ENCODE measurements at places on chromosomes 1 and 21.

GRCh38 chr1:204652497-204652896 lies 33.0 kb downstream of the LRRN2 start:
- no peak for DNase-seq

DNA sequence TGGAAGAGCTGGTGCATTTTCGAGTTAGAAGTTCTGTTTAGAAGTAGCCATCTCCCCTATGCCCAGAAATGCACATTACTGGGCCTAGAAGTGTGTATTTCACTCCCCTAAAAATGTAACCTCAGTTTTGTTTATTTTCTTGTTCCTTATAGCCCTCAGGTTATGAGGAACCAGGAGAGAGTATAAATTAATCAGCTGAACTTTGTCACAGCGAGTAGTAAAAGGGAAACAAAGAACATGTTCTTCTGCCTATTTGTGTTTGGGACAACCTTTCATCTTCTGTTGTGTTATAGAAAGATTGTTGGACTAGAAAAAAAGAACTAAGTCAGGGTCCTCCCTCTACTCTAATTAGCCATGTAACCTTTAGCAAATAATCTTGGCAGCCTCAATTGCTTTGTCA lies 160.5 kb upstream of the PDE4B start:
- no peak for DNase-seq

DNA sequence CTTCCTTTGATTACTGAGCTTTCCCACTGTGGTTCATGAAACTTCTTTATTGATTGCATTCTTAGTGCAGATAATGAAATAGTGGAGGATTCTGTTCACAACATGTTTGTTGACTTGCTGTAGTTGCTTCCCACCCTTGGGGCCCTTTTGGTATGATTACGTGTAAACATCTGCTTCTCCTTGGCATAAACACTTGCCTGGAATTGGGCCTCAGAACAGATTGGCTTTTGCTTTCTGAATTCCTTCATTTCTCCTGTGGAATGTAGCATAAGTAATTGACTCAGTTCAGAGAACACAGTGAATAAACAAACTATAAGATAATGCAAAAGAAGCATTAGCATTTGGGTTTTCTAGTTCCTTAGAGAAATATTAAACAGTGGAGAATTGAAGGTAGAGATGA lies 59.5 kb upstream of the LAMC2 start:
- no peak for DNase-seq

DNA sequence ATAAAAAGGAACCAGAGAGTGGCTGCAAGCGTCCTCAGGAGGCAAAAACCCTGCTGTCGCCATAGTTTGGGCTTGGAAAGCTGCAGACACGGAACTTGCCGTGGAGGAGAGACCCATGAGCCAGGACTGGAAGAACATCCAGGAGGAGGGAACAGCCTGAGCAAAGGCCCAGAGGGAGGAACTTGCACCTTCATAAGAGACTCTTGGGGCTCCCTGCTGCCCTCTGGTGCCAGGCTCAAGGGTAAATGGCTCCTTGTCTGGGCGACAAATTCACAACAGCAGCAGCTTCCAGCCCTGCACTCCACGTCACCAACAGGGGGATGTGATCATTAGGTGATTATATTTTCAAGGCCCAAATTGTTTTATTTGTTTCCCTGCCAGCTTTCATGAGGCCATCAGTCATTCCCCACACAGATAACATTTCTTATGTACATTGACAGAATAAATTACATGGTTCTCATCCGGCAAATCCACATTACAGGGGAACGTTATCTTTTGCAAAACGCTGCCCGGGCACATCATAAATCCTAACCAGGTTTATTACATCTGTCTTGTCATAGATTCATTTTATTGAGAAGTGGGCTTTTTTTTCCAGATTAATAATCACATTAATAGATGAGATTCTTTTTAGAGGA lies 143.0 kb upstream of the GRIK3 start:
- DNase-seq = peak; percentile 14

DNA sequence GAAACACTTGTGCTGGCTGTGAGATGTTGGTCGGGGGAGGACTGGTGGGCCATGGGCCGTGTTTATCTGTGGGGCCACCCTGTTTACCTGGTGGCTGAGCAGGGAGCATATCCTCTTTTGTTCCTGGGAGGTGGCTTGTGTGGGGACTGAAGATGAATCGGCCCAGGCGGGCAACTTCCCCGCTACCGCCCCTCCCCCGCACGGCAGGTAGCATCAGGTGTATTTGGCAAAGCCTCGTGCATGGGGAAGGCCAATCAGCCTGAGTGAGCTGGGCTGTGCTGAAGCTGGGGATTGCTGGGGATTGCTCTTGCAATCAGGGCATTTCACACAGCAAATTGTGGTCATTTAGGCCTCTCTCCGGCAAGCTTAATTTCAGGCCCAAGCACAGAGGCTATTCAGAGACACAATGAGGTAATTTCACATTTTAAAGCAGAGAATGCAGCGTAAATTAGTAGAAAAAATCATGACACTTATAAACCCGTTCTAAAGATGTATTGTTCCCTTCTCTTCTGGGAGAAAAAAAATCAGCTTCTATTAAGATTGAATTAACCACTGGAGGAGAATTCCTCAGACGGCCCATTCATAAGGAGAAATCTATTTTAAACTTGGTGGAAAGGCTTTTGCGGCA lies 197.7 kb upstream of the POU3F1 start:
- no peak for DNase-seq

DNA sequence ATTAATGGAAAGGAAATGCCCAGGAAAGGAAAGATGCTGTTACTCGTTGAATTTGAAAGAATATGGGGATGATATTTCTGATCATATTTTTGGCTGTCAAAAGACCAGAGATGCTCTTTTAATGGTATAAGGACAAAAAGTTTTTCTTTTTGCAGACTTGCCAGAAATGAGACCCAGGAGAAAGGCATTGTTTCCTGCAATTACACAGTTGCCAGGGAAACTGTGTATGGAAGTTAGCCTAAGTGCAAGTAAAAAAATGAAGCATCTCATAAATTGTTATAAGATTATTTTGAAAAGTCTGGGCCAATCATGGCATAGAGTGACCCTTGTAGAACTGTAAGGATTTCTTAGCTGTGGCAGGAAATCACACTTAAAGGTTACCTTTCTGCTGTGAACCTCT lies 155.7 kb upstream of the BEND5 start:
- DNase-seq = no peak

GRCh38 chr1:161127649-161128048 lies 4.8 kb downstream of the DEDD start:
- no peak for DNase-seq

GRCh38 chr1:159088546-159089183 lies 12.1 kb upstream of the AIM2 start:
- no peak for DNase-seq
